ENCODE measurements at places on chromosomes 2 and 18.

DNA sequence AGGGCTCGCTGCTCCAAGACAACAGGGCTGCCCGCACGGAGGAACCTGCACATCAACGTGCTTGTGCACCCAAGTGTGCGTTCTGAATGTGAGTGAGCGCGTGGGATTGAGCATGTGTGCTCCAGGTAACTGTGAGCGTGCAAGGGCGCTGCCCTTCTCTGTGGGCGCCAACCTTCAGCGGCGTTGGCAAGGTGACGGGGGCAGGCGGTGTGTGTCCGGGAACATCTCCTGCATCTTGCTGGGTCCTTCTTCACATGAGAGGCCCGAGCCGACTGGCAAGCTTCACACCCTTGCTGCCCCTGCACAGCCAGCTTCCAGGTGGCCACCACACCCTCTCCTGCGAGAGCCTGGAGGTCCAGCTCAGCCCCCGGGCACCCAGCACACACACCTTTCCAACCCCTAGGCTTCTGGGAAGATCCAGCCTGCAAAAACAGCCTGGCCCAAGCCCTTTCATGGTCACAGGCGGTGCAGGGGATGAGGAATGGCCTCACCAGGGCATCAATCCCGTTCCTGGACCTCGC, 220.9 kb downstream of the HDAC4 start:
- no peak for DNase-seq

DNA sequence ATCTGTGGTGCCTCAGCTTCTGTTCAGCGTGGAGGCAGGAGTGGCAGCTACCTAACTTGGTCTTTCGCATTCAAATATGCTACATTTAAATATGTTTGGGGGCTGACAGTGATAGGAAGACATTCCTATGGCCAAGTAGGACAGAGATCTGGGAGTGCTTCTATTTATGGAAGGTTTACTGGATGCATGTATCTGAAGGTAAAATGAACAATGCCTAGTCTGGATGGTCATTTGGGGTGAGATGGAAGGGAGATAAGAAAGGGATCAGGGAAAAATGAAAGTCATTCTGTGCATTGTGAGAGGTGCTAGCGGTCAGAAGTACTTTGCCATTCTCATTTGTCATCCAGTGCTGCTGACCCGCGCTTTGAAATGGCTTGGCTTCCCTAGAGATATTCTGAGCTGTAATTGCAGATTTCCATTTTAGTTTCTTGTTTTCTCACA, 300.9 kb upstream of the FBXO11 start:
- DNase-seq = no peak

DNA sequence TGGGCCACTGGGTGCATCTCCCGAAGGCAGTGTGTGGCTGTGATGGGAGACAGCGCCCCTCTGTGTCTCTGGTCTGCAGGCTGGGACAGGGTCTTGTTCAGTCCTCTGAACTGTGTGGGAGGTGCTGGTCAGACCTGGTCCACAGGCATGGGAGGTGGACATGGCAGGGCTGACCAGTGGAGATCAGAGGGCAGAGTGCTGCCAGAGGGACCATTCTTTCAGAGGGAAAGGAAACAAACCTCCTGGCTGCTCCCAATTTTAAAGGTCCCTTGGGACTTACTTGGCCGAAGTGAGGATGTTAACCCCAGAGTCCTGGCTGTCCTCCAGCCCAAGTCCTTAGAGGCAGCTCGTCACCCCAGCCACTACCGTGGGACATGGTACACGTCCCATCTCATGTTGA, 4.0 kb downstream of the CAPN13 start:
- DNase-seq = no peak

DNA sequence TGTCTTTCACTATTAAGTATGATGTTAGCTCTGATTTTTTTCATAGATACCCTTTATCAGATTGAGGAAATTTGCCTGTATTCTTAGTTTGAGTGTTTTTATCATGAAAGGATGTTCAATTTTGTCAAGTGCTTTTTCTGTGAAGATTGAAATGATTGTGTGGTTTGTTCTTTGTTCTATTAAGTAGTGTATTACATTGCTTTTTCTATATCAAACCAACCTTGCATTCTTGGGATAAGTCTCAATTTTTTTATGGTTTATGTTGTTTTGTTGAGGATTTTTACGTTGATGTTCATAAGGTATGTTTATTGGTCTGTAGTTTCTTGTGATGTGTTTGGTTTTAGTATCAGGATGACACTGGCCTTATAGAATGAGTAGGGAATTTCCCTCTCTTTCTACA, 19.1 kb downstream of the PDK1 start:
- DNase-seq = no peak

- DNase-seq = no peak
Observed at GRCh38 chr2:9032536-9033255, 29.2 kb upstream of the MBOAT2 start.

DNA sequence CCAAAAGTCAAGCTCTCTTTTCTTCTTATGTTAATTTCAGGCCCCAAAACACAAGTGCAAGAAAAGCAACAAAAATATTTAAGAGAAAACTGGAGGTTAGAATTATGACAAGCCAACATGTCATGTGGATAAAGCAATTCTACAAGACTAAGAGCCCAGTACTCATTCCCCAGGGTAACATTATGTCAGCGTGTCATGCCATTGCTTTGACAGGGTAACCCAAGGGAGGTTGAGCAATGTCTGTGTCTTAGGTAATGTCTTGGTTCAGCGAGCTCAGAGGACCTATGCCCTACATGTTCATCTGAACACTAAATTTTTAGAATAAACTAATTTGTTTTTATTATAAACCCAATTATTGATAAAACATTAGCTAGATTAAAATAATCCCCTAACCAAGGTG, 173.2 kb upstream of the ZNF804A start:
- no peak for DNase-seq

DNA sequence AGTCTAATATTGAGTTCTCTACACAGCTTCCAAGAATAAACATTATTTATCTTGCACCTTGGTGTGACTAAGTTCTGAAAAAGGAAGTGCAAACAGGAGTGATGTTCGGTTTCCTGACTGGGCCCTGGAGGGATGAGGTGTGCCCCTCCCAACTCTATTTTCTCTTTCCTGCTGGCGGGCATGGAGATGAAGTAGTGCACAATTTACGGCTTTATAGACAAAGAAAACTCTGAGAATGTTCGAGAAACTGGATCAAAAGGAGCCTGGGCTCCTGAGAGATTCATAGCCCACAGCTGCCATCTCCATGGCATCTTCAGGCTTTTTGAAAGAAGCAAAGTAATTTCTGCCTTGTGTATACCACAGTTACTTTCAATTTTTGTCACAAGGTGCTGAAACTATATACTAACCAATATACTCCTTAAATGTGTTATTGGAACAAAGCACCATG, 22.3 kb downstream of the LRATD1 start:
- no peak for DNase-seq

GRCh38 chr2:164810843-164811242, 30.8 kb downstream of the COBLL1 start:
- DNase-seq = no peak

- DNase-seq = no peak
Observed at GRCh38 chr2:17539611-17540092, 844 bp upstream of the VSNL1 start.

All from CD4-positive, alpha-beta T cell treated with Interleukin-4 for 1 hour (primary cell).